NCI-H460 (cell line): ENCODE measurements at places on chromosomes 16 and 17.
A peak's percentile ranks its signal among the peaks of the same experiment; 100 is the strongest.

- no peak for DNase-seq
Observed at GRCh38 chr16:71623597-71623996, 2.4 kb upstream of the MARVELD3 start.

GRCh38 chr16:80407265-80407987 is 133.4 kb upstream of the DYNLRB2 start:
- no peak for DNase-seq

DNA sequence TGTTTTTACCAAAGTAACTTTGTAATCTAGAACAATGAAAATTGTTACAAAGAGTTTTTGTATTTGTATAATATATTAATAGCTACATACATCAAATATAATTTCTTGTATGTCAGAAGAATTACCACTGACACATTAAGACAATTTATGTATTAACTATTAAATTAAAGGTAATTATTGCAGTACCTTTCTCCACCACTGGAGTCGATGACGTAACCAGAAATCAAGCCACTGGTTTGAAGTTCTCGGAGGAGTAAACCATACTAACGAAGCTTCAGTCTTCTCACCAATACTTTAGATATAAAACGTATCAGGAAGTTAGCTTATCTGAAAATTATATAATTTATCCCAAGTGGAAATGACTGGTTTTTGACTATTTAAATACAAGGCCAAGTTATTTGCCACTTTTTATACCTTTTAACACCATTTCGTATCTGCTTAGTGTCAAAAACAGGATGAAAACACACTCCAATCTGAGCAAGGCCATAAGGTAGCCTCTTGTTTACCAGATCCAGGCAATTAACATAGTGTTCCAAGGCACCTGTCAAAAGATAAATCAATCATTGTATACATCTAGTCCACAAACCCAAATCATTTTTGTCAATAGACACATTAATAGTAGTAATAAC is 4.3 kb downstream of the POLG2 start:
- DNase-seq = no peak

GRCh38 chr17:78359321-78359996 is 418 bp downstream of the SOCS3 start:
- DNase-seq = peak; percentile 47

- DNase-seq = no peak
Observed at GRCh38 chr17:59199398-59199797, 10.4 kb upstream of the SMG8 start.

- no peak for DNase-seq
Observed at GRCh38 chr16:74680681-74681080, 14.0 kb upstream of the RFWD3 start.

- no peak for DNase-seq
Observed at GRCh38 chr17:79529661-79530081, 81.2 kb downstream of the RBFOX3 start.

DNA sequence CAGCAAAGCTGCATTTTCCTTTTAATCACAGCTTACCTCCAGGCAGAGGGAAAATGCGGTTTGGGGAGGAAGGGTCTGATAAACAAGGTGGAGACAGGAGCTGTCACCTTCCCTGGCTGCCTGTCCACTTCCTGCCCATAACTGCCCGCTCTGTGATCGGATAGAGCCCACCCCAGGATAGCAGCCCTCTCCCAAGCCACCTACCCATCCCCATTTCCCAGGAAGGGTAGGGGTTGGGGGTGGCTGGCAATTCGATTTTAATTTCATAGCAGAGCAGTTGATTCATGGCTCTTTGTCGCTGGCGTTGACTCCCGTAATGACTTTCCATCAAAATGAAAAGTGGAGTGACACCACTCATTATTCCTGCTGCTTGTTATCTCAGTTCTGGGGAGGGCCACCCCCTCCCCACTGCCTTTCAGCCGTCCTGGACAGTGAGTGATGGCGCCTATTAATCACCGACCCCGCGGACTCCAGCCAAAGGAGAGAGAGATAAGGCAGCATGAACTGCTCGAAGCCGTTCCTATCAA is 11.2 kb downstream of the CDK5RAP3 start:
- DNase-seq = no peak
